NT2/D1 (cell line): ENCODE measurements at places on chromosomes 4 and X.

DNA sequence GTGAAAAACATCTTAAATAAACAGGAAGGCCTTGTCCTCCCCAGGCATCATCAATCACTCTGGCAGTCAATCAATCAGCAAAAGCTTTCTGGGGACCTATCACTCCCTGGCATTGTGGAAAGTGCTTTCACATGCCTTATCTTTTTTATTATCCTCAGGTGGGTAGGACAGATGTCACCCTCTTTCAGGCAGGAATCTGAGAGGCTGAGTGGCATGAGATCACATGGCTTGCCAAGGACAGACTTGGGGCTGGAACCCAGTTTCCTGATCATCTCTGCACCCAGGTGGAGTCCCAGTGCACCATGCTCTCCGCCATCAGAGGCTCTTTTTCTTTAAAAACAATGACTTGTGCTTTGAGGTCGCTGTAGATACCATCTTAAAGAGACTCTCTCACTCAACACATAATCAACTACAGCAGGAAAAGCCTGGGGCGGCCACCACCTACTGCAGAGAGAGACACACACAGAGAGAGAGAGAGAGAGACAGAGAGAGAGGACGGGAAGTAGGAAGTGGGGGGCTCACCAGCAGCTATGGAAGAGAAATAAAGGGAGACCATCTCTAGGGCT, 282.7 kb downstream of the PTTG2 start:
- no peak for DNase-seq

- no peak for DNase-seq
Measured at GRCh38 chr4:179509489-179509888, 2067.3 kb upstream of the AGA start.

DNA sequence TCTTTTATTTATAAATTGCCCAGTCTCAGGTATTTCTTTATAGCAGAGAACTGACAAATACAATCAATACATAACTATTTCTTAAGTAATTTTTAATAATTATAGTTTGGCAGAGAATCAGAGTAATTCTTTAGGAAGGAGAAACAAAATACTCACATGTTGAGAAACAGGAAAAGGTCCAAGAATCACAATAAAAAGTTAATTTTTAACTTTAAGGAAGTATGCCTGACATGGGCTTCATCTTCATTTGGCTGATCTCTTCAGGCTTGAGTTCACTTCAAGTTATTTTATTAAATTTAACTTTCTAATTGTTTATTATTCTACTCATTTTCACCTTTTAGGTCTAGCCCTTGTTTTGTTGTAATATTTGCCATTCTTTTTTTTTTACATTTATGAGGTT, 36.1 kb upstream of the RNF150 start:
- DNase-seq = no peak

GRCh38 chr4:48367016-48367415, 25.7 kb downstream of the SLAIN2 start:
- no peak for DNase-seq

DNA sequence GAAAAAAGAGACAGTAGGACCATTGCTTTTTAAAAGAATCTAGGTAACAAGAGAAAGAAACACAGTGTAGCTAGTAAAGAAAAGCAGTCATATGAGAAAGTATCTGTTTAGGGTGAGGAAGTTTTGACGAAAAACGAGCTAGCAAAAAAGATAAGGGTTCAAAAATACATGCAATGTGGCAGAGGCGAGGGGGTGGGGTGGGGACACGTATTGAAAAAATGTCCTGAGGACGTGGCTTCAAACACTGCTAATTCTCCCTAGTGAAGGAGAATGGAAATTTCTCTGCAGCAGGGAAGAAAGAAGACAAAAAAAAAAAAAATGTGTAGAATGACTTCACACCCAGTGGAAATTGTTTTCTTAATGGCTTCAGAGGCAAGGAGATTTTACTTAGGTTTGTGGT, 856.4 kb upstream of the INTU start:
- no peak for DNase-seq

GRCh38 chrX:1222531-1223241, 10.2 kb upstream of the CRLF2 start:
- no peak for DNase-seq

- DNase-seq = no peak
Measured at GRCh38 chr4:174864031-174864430, 35.0 kb upstream of the GLRA3 start.

- no peak for DNase-seq
Measured at GRCh38 chr4:141711211-141711610, 74.8 kb downstream of the IL15 start.

GRCh38 chr4:139286186-139286698, 6.2 kb upstream of the MGARP start:
- no peak for DNase-seq

DNA sequence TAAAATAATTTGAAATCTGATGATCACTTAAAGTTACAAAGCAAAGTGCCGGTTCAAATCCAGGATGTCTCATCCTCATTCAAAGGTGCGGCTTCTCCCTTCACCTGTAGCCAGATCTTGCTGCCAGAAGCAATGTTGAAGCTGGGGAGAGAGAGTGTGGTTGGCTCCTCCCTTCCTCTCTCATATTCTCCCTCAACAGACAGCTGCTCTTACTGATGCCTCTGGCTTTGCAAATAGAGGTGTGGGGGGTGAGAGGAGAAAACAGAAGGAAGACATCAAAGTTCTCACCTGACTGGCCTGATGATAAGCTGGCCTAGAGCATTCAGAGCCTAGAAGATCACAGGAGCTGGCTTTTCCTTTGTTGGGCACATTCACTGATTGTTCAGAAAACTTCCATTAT, 28.3 kb upstream of the BTC start:
- no peak for DNase-seq

DNA sequence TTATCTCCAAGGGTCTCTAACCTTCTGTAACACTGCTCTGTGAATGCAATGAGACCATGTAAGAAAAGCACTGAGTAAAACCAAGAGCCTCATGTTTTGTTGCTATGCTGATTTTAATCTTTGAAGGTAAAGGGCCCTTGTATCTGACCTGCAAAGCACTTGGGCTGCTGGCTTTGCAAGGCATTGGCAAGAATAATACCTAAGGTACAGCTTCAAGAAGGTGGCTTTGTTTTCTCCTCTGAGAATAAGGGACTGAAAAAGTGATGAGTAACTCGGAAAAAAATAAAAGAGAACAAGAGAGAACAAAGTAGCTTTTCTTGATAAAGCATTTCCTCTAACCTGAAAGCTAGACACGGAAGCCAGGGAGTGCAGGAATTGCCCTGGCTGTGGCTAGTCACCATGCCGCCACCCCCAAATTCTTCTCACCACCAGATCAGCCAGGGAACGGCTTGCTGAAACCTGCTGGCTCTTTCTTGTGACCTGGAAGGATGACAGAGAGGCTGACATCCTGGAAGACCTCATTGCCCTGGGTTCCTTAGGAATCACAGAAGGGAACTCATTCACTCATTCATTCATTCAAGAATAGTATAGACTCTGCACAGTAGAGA, 41.8 kb upstream of the HS3ST1 start:
- DNase-seq = no peak

- no peak for DNase-seq
Measured at GRCh38 chrX:8305350-8305749, 134.3 kb upstream of the VCX2 start.

DNA sequence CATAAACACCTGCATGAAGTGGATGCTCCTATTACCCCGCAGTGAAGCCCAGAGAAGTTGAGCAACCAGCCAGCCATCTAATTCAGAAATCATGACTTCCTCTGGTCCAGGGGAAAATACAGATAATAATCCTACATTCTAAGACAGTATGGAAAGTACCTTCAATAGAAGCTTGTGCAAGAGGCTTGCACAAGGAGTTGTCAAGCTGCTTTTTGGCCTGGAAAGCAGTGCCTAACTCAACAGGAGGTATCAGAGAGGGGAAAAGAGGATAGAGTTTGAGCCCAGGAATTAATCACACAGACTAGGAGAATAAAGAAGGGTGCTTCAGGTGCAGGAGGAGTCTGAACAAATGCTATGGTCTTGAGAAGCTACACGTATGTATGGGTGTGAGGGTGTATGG, 26.7 kb downstream of the TMEM192 start:
- DNase-seq = no peak

DNA sequence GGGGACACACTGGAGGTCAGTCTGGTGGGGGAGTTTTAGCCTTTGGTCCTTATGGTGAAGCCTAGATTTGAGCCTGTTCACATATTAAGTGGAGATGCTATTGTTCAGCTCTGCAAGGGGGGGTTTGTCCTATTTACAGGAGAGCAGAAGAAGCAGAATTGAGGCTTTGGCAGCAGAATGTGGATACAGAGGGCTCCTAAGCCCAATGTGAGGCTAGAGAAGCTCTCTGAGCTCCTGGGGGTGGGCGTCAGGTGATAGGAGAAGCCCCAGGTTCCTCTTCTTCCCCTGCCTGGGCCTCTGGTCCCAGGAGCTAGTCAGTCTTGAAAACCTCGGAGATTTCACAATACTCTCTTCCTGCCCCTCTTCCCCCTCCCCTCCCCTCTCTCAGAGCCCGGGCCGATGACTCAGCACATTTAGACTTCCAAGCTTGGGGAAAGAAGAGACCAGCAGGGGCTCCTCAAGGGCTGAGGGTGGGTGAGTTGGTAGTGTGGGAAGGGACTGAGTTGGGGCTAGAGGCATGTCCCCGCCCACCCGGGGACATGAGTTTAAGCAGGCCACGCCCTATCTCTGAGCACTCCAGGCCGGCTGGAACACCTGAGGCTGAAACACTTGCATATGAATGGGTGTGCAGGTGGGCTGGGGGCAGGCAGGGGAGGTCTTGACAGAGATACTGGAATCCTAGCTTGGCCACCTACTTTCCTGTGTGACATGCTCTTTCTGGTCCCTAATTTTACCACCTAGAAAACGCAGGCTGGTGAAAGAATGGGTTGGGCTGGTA, 3.4 kb downstream of the TFE3 start:
- DNase-seq = peak; percentile 97

GRCh38 chr4:113540859-113541258, 220.7 kb downstream of the CAMK2D start:
- no peak for DNase-seq

DNA sequence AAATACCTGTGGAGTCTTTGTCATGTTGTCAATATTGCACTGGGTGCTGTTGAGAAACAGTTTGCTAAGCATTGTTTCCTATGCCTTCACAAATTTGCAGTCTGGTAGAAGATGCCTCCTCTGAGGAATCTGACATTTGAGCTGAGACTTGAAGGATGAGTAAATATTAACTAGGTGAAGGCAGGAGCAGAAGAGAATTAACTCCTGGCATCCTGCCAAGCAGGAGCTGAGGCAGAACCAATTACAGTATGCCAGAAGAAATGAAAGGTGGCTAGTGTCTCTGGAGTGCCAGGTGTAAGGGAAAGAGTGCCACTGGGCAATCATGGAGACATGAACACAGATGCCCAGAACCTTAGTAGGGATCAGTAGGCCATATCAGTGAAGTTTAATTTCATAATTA, 1778.2 kb upstream of the PCDH10 start:
- DNase-seq = no peak

DNA sequence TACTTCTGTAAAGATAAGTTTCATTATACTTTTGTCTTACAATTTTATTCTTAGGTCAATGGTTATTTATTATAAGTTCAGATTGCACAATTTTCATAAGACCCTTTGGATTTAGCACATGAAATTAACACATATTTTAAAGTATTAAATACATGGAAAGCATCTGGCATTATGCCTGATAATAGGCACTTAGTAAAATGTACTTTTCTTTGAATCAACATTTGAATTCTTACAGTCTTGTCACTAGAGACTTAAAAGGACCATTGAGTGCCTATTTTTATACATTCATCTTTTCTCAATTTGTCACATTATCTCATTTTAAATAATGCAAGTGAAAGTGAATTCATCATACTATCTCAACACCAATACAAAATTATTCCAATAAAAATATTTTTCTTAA, 23.0 kb downstream of the NIPAL1 start:
- DNase-seq = no peak

DNA sequence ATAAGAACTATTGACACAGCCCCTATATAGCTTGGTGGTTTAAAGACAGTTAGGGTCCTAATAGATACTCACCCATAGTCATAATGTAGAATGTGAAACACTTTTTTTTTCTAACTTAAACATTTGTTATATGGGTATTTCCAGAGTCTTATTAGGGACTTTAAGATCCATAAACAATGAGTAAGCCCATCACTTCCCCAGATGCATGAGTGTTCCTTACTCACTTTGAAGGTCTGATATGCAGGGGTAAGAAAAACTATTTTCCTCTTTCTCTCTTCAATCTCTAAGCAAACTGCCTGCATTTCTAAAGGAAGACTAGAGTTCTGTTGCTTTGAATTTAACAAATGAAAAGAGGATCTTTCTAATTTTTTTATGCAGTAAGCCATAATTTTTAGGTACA, 443.6 kb upstream of the PITX2 start:
- no peak for DNase-seq

DNA sequence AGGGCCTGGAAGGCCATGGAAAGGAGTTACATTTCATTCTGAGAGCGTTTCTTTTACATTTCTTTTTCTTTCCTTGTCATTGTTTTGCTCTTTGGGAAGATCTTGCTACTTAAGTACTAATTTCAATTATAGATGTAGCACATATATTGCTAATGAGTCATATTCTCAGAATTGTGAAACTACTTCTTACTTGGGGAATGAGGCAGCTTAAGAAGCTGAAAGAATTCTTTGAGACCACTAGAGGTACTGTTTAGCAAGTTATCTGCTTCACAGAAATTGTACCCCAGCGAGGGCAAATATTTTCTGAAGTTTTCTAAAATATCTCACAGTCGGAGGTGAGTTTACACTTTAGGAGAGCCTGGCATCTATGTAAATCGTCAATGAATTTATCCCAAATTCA, 100.6 kb downstream of the AFF2 start:
- DNase-seq = no peak

DNA sequence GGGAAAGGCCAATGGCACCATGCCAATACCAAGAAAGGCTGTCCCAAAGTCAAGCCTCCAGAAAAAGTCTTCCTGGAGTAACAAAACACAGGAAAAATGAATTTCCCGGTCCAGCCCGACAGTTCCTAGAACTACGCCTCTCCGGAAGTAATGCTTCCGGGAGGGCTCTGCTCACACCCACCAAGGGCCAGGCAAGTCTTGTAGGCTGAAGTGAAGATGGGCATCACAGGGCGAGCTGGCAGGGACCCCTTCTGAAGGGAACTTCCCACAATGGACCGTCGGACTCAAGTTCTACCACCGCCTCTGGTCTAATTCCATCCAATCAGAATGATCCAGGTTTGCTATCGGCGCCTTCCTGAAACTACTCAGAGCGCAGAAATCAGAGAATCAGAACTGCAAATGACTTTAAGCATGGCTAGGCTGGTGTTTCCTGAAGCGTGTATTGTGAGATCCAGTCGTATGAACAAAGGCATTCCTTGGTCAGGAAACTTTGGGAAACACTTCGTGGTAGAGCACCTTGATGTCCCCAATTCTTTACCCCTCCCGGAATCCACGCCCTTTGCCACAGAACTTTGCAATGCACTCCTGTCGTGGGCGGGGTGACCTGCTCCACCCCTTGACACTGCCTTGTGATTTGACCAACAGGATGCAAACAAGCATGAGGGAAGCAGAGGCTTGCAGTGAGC, 127.8 kb downstream of the BCOR start:
- no peak for DNase-seq

DNA sequence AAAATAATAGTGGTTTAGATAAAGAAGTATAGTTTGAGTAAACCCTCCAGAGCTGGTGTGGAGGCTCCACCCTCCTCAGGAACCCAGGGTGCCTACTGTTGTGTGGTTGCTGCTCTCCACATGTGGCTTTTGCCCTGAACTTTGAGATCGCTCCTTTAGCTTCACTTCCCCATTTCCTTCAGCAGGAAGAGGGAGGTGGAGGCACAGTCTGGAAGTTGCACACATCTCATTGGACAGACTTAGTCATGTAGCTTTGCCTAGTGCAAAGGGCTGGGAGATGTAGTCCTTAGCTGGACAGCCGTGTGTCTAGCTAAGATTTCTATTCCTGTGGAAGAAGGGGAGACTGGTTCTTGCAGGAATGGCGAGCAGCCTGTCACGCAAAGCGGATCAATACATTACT, 37.9 kb downstream of the RGS12 start:
- DNase-seq = no peak
